Stomach (tissue), 19 donors: ENCODE measurements at places on chromosomes 7 and 10. TPM values are rescaled to one million over a fixed set of nuclear protein-coding genes. Genes with fewer than 3 reads are reported as not detected.

The JCAD gene
- 1.7 TPM for polyA plus RNA-seq

The AGBL3 gene
- 1.2 TPM for polyA plus RNA-seq

- DNase-seq, result no peak
Measured at GRCh38 chr7:133099633-133100286, 17.9 kb upstream of the CHCHD3 start.

The ASIC3 gene
- polyA plus RNA-seq, result 4.7 TPM

DNA sequence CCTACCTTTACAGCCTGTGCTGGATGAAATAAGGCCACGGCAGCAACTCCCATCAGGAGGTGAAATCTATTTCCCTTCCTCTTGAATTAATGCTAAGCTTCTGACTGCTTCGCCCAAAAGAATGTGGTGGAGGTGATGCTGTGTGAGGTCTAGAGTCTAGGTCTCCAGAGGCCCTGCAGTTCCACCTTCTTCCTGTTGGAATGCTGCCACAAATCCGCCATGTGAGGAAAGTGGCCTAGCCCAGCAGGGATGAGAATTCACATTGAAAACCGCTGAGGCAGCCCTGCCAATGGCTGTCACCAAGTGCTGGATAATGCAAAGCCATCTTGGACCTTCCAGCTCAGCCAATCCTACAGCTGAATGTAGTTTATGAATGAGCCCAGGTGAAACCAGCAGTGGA, 28.0 kb downstream of the RHOBTB1 start:
- no peak for DNase-seq

DNA sequence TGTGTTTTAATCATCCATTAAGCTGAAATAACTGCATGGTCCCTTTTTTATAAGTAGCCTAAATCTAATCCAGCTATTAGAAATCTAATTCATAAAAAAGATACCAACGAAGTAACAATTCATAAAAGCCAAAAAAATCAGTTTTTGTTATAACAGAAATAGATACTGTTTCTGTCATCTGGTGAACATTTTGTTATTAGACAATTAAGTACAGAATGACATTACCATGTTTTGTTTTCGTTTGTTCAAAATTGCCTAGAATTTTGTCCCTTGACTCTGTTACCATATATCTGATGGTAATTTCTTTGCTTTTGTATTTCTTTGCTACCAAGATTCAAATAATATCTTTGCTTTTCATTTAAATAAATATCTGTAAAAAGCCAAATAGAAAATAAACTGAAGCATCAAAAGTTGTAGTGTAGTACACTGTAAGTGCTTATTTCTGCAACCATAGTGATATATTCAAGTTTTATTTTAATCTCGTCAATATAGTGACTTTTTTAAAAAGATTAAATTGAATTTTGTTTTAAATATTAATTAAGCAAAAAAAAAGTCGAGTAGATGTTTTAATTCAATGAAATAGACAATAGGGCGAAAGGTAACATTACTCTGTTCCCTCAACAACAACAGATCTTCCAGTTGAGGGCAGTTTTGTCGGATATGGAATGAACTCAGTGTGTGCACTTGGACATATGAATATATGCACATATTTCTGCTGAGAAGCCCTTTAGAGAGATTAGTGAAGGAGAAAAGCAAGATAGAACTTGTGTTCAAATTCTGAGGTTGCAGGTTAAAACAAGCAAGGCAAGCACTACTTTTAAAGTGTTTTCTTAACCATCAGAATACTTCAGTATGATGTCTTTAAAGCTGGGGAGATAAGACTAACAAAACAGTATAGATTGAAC, 7.9 kb upstream of the IGF2BP3 start:
- DNase-seq, result no peak

GRCh38 chr7:123828805-123829204, 16.2 kb upstream of the HYAL4 start:
- DNase-seq, result no peak

DNA sequence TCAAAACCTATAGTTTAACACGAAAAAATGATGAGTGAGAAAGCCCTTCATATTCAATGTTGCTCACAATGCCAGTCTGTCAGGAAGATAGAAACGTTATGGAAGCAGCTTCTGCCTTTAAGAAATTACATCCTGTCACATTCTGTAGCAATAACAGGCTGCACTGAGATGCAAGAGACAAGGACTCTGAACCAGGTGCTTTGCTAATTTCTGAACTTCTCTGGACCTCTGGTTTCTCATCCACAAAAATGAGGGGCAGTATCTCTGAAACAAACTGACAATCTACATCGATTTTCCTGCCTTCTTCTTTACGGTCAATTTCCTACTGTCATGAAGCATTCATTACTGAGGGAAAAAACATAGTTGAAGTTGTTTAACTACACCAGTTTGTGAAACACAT, 234.0 kb downstream of the SNX13 start:
- DNase-seq, result no peak

The SDK1 gene
- polyA plus RNA-seq, result 1.7 TPM

DNA sequence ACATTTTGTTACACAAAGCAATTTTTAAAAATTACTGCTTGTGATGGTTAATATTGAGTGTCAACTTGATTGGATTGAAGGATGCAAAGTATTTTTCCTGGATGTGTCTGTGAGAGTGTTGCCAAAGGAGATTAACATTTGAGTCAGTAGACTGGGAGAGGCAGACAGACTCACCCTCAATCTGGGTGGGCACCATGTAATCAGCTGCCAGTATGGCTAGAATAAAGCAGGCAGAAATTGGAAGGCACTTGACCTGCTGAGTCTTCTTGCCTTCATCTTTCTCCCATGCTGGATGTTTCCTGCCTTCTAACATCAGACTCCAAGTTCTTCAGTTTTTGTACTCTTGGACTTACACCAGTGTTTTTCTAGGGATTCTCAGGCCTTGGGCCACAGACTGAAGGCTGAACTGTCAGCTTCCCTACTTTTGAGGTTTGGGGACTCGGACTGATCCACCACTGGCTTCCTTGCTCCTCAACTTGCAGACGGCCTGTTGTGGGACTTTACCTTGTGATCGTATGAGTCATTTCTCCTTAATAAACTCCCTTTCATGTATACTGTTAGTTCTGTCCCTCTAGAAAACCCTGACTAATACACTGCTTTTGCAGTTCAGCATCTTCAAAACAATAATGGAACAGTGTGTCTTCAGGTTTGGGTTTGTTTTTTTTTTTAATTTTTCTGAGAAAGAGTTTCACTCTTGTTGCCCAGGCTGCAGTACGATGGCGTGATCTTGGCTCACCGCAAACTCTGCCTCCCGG, 244.1 kb upstream of the SEMA3C start:
- no peak for DNase-seq

The HKDC1 gene
- polyA plus RNA-seq, result 0.10 TPM

The CTAGE8 gene
- 0.68 TPM for polyA plus RNA-seq

DNA sequence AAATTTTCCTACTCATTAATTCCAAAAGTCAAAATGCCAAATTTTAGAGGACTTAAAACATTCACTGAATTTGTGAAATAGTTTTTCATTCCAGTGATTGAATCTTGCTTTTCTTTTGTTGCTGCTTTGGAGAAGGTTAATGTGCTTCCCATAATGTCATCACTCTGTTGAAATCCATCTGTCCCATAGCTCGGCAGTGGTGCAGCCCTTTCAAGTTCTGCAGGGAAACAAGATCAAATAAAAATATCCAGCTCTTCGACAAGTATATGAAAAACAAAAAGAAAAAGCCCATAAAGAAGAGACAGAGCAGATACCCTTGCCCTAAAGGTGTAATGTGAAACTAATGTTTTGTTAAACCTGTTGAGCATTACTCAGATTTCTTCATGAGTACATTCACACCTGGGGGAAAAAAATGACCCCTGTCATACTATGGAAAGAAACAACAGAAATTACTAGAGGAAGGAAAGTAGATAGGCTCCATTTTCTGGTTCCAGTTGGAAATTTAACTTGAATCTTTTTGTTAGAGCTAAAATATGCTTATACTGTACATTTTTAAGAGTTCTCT, 35.1 kb downstream of the AGR3 start:
- no peak for DNase-seq

The SYT15B gene
- polyA plus RNA-seq, result 0.20 TPM

GRCh38 chr10:33067917-33068316, 109.9 kb upstream of the ITGB1 start:
- DNase-seq, result no peak

The ZPBP gene
- not detected for polyA plus RNA-seq

DNA sequence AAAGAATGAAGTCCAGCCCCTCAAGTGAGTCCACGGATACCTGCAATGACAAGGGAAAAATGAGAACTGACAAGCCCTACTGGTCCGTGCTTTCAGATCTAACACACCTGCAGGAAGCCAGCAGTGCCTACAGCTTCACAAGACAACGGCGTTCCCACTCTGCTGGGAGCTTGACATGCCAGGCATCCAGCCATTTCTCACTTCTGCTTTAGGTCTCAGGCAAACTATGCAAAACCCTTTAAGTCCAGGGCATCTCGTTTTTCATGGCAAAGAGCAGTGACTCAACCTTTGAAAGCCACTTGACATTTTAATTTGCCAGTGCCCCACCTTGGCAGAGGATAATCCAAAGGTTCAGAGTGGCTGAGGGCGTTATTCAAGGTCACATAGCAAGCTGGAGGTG, 49.1 kb upstream of the GPAM start:
- DNase-seq, result no peak

The MYOZ1 gene
- polyA plus RNA-seq, result 0.18 TPM

- DNase-seq, result no peak
Measured at GRCh38 chr7:119065966-119066365, 841.5 kb downstream of the ANKRD7 start.

DNA sequence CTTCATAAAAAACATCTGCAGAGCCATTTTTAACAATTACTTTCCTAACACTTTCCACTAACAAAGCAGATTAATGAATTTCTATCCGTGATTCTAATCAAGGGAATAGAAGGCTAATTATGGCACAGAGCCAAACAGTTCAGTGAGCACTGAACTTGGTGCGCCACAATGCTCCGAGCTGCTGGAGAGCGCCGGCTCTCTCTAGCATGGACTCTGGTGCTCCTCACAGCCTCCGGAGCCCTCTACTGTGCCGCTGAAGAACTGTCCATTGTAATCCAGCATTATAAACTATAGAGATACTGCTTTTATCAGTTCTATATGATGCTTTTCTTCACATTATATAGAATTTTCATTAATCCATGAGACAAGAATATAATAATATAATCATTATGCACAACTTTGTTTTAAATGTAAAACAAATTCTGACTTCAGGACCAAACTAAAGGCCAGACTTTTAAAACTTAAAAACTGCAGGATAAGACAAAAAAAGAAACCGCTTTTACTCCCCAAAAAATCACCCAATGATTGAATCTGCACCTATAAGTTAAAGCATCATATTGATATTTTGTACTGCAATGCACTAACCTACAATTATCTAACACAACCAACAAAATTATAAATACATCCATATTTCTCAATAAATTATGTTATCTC, 123.6 kb downstream of the RNF32 start:
- DNase-seq, result peak; percentile 82

DNA sequence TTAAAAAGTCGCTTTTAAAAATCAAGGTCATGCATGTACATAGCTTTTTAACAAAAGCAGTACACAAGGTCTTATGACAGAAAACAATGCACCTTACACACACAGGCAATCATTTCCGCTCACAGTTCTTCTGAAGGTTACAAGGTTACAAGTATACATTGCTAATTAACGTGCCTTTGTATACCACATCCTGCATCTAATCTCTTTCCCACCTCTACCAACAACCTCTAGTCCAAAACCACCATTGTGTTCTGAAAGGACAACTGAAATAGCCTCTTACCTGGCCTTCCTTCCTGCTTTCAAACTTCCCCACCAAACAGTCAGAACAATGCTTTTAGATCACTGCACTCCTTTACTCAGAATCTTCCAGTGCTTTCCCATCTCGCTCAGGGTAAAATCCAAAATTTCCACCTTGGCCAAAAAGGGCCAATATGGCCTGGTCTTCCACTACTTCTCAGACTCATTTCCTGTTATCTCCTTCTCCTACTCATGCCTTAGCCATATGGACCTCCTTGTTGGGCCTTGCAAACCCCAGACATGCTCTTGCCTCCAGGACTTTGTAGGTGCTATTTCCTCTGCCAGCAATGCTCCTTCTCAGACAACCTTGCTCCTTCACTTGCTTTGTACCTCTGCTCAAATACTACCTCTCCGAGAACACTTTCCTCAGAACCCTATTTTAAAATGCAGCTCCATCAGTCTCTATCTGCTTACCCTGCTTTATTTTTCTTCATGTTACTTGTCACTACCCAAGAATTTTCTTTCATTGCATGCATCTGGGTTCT, 205.4 kb downstream of the DNAJC1 start:
- no peak for DNase-seq

DNA sequence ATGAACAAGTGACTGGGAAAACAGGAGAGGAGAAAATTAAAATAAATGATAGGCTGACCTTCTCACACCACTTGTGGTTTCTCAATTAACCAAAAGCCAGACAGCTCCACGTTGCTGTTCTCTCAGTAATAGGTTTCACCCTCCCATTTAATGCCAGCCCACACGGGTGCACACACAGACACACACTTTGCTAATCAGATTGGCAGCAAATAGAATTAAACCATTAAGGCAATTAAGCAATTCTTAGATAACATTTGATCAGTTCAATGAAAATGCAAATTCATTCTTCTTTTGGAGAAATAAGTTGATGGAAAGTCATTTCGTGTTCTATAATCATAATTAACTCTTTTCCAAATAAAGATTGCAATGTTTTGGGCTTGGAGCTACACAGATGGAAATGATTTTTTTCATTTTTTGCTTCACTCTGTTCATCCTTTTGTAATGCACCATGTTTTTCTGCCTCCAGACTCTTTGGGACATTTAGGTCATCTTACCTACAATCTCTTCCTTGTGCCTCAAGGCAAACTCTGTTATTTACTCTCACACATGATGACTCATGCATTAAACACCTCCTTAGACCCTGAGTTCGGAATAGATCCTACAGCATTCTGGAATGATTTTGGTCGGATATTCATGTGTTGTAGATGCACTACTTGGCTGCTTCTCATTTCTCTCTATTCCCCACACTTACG, 700.7 kb downstream of the AUTS2 start:
- no peak for DNase-seq
